Right forelimb (tissue), 1 donor: ENCODE measurements at places on chromosomes 11 and 22.

- DNase-seq: no peak
Observed at GRCh38 chr11:11400635-11401232, 47.7 kb upstream of the CSNK2A3 start.

DNA sequence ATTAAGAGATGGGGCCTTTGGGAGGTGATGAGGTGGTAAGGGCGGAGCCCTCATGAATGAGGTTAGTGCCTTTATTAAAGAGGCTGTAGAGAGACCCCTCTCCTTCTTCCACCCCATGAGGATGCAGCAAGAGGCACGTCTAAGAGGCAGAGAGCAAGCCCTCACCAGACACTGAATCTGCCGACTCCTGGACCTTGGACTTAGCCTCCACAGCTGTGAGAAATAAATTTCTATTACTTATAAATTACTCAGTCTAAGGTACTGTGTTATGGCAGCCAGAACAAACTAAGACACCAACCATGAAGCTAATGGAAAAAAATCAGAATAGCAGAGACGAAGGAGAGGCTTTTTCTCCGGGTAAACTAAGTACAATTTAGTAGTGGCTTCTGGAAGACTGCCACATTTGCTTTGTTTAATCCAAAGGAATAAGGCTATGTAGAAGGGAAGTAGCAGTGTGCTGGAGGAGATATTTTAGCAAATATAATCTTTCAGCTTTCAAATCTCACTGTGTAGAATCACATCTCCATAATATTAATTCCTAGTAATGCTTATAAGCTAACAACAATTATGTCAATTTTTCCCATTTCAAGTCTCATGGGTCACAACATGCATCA, 12.3 kb upstream of the SIK2 start:
- DNase-seq: no peak

- DNase-seq: no peak
Observed at GRCh38 chr11:22472306-22472705, 134.1 kb downstream of the SLC17A6 start.

DNA sequence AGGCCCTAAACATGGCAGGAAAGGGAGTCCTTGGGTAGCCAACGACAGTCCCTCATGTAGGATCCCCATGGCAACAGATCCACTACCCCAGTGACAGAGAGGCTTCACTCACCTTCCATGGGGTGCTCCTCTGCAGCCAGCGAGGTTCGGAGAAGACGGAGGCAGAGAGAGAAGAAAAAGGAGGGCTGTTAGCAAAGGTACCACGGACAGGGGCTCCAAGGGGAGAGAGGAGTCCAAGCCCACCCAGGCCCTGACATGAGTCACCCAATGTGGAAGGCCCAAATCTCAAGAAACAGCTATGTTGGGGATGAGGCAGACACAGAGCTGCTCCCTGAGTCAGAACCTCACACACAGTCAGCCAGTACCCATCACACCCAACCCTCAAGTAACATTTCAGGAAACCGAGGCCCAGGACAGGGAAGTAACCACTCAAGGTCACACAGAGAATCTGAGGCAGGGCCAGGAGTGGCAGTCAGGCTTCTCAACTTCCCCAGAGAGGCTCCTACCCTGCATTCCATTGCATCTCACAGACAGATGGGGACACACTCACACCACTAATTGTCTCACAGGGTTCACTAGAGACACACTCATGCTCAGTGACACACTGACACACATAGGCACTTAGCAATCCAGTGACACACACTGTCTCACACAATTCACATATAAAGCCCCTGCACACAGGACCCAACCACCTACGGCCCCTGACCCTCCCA, 25.2 kb downstream of the NRXN2 start:
- no peak for DNase-seq

DNA sequence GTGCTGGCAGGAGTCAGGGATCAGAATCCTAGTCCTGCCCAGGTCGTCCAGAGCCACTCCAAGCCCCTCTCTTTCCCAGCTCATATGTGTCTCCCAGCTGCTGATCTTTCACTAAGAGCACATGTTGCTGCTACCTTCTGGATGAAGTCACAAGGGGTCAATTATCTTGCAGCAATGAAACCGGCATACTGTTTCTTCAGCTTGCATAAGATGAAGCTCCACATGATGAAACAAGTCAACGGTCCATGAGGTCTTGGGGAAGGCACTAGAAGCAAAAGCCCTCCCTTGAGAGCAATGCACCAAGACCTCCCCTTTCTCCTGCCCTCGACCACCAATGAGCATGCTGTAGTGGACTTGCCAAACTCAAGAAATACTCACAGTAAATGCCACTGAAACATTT, 148.9 kb downstream of the TENM4 start:
- DNase-seq: no peak

GRCh38 chr11:46249103-46249937, 28.1 kb upstream of the CREB3L1 start:
- no peak for DNase-seq

- no peak for DNase-seq
Observed at GRCh38 chr11:9747828-9748227, 84.0 kb downstream of the SWAP70 start.

GRCh38 chr22:29158546-29158945, 47.1 kb upstream of the EMID1 start:
- DNase-seq: no peak

DNA sequence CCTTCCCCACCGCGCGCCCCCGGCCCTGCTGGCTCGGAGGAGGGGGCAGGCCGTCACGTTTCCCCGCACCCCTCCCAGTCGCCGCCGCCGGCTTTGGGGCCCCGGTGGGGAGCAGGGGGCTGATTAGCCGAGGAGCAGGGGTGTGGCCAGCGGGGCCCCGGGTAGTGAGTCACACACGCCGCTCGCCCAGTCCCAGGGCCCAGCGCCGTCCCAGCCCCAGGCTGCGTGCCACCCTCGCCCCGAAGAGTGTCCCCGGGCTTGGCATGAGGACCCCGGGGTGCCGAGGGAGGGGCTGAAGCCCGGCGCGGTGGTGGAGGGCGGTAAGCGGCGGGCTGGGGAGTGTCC, 34.4 kb downstream of the PRDM11 start:
- DNase-seq: no peak

GRCh38 chr22:40412441-40412840, 42.0 kb downstream of the SGSM3 start:
- no peak for DNase-seq

- peak; percentile 56 for DNase-seq
Observed at GRCh38 chr22:31313366-31314147, 21.3 kb upstream of the PIK3IP1 start.

GRCh38 chr11:109707411-109707810, 285.4 kb downstream of the C11orf87 start:
- DNase-seq: no peak

DNA sequence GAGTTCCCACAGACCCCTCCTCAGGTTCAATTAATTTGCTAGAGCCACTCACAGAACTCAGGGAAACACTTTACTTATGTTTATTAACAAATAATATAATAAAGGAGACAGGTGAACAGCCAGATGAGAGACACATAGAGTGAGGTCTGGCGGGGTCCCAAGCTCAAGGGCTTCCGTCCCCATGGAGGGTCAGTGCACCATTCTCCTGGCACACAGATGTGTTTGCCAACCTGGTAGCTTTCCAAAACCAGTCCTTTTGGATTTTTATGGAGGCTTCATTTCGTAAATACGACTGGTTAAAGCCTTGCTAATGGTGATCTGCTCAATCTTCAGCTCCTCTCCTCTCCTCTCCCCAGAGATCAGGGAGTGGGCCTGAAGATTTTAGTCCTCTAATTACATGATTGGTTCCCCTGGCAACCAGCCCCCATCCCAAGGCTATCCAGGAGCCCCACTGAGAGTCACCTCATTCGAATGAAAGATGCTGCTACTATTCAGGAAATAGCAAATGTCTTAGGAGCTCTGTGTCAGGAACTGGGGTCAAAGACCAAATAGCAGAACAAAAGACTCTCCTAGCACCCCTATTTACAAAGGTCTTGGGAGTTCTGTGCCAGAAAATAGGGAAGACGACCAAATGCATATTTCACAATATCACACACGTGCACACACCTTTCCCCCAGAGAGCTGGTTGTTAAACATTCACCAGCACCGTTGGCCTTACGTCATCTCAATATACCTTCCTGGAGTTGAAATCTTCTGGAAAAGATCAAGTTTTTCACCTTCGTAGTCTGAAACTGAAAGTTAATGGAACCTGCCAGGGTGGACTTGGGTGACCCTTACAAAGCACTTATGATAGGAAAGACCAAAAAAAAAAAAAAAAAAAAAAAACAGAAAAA, 23.8 kb upstream of the CAPRIN1 start:
- no peak for DNase-seq

- DNase-seq: peak; percentile 59
Observed at GRCh38 chr11:2561696-2562581, 117.1 kb downstream of the KCNQ1 start.
